ENCODE measurements at places on chromosomes 3 and 15.
A peak's percentile ranks its signal among the peaks of the same experiment; 100 is the strongest.

DNA sequence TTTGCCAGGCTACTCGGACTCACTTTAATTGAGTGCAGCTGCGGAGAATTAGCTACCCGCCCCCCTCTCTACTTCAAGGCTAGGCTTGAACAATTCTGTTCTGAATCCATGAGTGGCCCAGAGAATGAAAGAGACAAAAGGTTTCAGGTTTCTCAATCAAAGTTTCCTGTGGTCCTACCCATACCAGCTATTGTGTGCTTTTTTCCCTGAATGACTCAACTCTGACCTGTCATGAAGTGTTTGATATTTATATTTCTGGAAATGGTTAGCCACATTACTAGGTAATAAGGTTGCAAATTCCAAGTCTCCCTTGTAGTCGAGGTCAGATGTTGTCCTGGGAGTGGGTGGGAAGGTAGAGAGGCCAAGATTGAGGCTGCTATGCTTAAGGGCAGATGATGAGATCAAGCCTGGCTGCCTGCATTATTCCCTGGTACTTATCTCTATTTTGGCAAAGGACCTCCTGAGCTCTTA, 392.7 kb upstream of the TBL1XR1 start:
- peak; percentile 41 for DNase-seq

DNA sequence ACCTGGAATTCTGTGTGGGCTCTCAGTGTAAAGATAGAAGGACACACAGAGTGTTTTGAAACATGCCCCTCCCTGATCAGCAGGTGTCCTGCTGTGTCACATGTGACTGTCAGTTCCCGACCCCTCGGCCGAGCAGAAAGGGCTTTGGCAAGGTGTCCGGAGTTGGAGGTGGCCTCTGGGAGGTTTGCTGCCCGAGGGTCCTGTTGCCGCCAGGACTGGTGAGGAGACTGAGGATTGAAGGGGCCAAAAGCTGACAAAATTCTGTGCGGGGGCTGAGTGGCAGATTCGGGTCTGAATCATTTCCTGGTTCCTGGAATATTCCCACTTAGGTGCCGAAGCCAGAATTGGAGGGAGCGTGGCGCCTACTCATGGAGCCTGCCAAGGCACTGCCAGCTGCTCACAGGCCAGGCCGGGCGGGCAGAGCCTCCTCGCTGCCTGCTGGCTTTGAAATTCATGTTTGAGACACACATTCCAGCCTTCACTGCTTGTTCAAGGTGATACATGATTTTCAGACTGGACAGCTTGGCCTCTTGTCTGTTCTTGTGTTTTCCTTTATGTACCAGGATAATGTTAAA, 83.8 kb downstream of the APBA2 start:
- DNase-seq = no peak

GRCh38 chr3:52705438-52705687, 228 bp downstream of the GLT8D1 start:
- no peak for DNase-seq

GRCh38 chr3:139117136-139117675, 72.5 kb upstream of the PRR23C start:
- peak; percentile 36 for DNase-seq

GRCh38 chr3:40398346-40398745, 11.4 kb downstream of the ENTPD3 start:
- DNase-seq = no peak

- no peak for DNase-seq
Observed at GRCh38 chr3:78698431-78698830, 1069.4 kb downstream of the ROBO1 start.

DNA sequence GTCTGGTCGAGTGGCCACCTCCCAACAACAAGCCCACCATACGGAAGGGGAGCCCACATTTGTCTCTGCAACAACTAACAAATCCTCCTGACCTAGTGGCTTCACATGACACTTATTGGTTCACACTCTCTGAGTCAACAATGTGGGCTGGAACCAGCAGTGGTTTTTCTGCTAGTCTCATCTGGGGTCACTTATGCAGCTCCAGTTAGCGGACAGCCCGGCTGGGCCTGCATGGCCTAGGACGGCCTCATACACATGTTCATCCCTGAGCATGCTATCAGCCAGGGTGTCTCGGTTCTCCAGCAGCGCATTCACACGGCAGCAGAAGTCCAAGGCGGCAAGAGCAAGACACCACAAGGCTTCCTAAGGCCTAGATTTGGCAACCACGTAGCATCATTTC, 281.7 kb downstream of the XXYLT1 start:
- no peak for DNase-seq

- DNase-seq = no peak
Observed at GRCh38 chr15:50506121-50506520, 40.3 kb downstream of the USP50 start.

DNA sequence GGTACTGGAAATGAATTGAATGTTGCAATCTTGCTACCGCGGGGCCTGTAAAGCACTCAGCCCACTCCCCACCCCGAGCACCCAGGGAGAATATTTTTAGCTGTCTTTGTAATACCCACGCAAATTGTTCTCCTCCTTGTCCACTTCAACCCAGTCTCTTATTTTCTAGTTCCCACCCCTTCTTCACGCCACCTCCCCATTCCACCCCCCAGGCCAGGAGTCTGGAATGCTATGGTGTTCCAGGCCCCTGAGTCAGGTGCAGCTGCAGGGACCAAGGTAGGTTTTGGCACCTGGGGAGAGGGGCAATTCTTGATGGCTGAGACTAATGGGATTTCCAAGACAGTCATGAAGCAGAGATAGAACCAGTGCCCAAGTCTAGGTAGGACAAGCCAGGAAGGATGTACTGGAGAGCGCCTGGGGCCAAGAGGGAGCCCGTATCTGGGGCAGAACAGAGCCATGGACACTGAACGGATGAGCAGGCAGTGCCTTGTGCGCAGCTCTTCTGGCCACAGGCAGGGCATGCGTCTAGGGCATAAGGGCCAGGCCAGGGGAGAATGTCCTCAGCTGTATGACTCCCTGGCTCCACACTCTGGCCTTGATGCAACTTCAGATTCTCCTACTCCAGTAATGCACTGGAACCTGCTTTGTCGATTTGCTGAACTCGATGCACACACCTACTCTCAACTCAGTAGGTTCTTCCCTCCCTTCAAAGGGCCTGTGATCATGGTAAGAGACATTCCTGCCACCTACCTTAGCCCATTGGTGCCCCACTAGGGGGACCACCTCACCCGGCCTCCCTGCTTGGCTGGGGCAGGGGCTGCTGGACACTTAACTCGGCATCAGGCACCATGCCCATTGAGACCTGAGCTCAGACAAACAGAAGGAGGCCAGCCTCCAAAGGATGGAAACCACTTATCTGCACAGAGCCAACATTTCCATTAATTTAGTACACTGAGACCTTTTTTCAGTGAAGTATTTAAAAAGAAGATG, 34.6 kb upstream of the MAGEF1 start:
- DNase-seq = no peak

DNA sequence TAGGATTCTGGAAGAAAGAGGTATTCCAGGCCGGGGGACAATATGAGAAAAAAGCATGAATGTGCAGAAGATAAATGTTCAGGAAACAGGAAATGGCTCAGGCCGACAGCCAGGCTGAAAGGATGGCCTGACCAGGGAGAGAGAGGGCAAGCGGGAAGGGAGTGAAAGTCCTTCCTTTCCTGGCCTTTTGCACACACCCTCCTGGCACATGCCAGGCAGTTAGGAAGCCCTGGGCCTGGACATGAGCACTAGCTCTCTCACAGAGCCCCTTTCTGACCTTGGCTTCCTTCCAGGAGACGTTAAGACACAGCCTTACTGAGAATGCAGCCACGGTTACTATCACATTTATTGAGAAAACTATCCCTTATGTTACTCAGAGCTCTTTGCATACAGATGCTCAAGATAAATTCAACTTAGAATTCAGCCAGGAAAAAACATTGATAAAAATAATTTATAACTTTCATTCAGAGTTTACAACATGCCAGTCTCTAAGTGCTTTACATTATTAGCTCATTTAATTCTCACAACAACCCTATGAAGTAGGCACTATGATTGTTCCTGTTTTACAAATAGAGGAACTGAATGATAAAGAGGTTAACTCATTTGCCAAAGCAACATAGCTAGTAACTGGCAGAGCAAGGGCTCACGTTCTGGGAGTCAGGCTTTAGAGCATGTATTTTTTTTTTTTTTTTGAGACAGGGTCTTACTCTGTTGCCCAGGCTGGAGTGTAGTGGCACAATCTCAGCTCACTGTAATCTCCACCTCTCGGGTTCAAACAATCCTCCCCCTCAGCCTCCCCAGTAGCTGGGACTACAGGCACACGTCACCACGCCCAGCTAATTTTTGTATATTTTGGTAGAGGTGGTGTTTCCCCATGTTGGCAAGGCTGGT, 39.4 kb upstream of the SMAD3 start:
- DNase-seq = peak; percentile 66

- DNase-seq = no peak
Observed at GRCh38 chr3:195718477-195718984, 2.2 kb upstream of the MUC20 start.

DNA sequence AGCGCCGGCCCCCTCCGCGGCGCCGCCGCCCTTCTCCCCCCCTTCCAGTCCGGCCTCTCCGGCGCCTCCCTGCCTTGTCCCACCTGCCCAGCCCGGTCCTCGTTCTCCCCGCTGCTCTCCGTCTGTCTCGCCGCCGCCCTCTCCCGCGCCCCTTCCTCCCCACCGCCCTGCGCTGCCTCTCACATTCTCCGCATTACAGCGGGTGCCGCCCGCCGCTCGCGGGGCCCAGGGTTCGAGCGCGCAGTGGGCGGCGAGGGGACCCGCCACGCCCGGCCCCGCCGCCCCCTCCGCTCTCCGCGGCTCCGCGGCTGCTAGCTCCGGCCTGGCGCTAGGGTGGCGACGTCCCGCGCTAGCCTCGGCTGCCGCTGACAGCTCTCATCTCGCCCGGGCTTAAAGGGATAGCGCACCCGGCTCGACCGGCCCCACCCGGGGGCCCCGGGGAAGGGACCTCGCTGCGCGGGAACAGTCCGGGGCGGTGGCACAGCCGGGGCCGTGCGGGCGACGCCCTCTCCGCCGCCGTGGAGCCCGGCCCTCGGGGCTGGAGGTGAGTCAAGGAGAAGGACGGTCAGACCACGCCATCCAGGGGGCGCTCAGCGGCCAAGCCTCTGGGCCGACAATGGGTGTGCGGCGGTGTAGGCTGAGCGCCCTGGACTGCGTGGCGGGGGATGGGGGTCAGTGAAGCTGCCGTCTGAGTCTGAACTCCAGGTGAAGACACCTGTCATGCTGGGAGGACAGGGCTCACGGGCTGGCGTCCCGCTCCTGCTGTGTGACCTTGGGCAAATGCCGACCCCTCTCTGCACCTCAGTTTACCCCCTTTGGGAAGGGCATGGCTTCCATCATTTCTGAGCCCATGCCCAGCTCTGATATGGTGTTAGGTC, 187.4 kb upstream of the LINGO1 start:
- DNase-seq = peak; percentile 52

DNA sequence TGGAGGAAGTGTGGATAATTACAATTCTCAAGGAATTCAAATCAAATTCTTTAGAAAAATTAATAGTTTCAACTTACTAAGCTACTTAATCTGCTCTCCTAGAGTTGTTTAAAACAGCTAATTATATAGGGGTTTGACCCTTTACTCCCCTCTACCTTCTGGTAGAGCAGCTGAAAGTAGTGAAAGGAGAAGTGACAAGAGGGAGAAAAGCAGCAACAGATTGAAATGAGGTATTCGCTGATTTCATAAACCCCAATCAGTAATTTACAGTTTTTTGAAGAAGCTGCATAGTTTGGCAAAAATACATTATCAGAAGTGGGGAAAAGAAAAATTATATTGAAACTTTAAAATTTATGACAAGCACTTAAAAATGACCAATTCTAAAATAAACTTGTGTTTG, 52.8 kb downstream of the ZMAT3 start:
- DNase-seq = no peak

- no peak for DNase-seq
Observed at GRCh38 chr3:130955481-130955880, 61.6 kb downstream of the ATP2C1 start.
